ENCODE measurements at places on chromosomes 2 and 18.

GRCh38 chr2:109059474-109060165, 69.4 kb upstream of the SH3RF3 start:
- no peak for DNase-seq

- DNase-seq: no peak
Measured at GRCh38 chr2:39689272-39689841, 23.6 kb downstream of the TMEM178A start.

DNA sequence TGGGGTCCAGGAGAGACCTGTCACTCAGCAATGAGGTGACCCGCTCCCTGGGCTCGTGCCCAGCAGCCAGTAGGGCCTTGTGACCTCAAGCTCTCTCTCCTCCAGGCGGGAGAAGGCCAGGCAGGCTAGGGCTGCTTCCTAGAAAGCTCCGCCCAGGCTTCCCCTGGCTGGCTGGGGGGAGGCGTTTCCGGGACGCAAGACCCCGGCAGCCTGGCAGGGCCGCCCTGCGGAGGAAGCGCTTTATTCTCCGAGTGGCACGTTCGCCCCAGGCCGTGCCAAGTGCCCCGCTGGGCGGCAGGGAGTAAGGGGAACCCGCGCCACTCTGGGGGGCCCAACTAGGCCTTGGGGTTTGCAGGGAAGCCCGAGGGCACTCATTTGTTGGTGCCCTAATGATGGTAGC, 21.2 kb upstream of the EPAS1 start:
- DNase-seq: no peak

DNA sequence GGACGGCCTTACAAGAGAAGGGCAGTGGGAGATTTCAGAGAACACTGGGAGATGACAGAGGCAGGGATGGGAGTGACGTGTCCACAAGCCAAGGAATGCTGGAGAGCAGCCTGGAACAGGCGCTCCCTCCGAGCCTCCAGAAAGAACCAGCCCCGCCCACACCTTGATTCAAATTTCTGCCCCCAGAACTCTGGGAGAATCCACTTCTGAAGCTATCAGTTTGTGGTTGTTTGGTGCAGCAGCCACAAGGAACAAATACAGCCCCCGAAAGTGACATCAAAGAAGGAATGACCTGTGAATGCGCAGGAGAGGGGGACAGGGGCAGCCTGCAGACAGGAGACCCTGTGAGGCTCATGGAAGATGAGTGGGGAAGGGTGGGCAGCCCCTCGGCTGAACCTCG, 67.3 kb downstream of the TWIST2 start:
- DNase-seq: no peak

- no peak for DNase-seq
Measured at GRCh38 chr2:108169982-108170625, 69.7 kb upstream of the SULT1C3 start.

DNA sequence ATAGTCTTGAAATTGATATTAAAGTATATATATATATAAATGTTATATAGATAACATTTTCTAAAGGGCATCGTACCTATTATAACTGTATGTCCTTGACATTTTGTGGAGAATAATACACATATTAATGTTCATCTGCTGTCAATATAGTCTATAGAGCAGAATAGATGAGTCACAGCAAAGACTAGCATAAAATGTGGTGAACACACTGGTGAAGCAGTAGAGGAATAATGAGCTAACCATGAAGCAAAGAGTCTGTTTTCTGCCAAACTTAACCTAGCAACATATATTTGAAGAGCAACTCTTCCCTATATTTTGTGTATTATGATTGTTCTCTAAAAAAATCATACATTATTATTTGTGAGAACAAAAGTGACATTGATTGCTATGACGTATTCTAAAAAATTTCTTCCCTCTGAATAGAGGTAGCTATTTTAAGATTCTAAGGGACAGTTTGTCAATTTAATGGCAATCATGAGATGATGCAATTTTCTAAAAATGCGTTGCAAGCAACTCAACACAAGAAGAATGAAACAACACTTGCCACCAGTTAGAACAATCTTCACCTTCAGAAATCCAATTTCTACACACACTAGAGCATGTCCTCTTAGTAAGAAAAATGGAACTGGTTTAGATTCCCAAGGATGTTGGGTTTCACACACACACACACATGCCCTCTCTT, 22.0 kb downstream of the DOCK10 start:
- DNase-seq: no peak

- no peak for DNase-seq
Measured at GRCh38 chr2:81670885-81671284, 1366.3 kb upstream of the LRRTM1 start.
